ENCODE measurements at places on chromosomes 5 and 9. TPM values are rescaled to one million over a fixed set of nuclear protein-coding genes. Genes with fewer than 3 reads are reported as not detected.

The FOXI1 gene
- not detected for total RNA-seq

The ANKHD1 gene
- total RNA-seq, result 133 TPM

The C9orf50 gene
- total RNA-seq, result not detected

The C5orf52 gene
- total RNA-seq, result not detected

The CSF1R gene
- total RNA-seq, result 78.2 TPM

DNA sequence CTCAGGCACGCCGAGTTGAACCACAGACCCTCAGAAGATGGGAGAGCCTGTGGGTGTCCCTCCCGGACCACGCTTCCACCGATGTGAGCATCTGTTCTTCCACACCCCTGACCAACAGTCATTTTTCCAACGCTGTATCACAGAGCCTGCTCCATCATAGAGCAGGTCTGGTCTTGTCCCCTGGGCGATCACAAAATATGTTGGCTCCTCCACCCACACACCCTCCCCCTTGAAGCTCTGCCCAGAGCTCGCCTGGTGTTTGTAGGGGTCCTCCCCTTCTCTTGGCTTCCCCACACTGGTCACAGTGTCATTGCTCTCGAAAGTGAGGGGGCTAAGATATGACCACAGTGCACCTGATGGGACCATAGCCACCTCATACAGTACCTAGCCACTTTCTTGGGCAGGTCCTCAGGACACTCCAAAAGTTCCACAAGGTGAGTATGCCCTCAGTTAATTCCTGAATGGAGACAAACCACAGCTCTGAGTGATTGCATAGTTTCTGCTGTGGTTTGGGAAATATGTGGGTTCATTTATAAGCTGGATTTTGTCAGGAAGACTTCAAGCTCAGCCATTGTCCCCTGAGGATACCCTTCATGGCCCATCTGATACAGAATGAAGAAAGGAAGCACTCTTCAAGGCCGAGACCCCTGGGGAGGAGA is 3.5 kb upstream of the ZNF618 start:
- H3K4me1 ChIP-seq, result peaks cover 9% of the 10 kb centered on the region
- DNase-seq, result no peak
- H3K27ac ChIP-seq, result no peak overlapping the region
- H3K27me3 ChIP-seq, result no peaks in the 10 kb centered on the region
- H3K4me3 ChIP-seq, result no peak overlapping the region

- DNase-seq, result no peak
- no peaks in the 10 kb centered on the region for H3K4me1 ChIP-seq
- no peaks in the 10 kb centered on the region for H3K27me3 ChIP-seq
Observed at GRCh38 chr5:40514976-40515375, 164.7 kb upstream of the PTGER4 start.

DNA sequence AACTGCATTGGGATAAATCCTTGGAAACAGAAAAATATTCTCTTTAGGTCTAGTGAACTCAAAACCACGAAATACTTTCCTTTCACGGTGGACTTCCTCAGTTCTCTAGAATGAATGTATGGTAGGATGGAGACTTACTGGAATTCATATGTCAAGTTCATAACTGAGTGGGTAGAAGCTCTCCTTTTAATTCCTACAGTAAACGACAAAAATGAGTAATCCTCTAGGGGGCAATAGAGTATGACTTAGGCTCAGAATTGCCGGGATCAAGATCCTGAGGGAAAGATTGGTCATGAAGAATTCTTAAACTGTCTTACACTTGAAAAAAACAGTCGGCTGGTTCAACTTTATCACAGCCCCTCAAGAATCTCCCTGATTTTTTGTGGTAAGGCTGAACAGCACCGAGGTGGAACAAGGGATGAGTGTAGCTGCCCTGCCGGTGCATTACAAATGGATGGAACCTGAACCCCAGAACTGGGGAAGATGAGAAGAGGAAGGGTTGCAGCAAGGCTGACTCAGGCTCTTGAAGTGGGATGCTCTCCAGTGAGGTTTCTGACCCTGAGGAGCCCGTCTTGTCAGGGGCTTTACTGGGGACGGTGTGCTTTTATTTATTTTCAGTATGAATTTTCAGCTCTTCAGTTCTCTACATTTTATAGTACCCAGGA is 14.0 kb upstream of the LOX start:
- no peaks in the 10 kb centered on the region for H3K4me1 ChIP-seq
- H3K36me3 ChIP-seq, result no peaks in the 10 kb centered on the region
- no peak overlapping the region for H3K27ac ChIP-seq
- H3K4me3 ChIP-seq, result no peak overlapping the region

DNA sequence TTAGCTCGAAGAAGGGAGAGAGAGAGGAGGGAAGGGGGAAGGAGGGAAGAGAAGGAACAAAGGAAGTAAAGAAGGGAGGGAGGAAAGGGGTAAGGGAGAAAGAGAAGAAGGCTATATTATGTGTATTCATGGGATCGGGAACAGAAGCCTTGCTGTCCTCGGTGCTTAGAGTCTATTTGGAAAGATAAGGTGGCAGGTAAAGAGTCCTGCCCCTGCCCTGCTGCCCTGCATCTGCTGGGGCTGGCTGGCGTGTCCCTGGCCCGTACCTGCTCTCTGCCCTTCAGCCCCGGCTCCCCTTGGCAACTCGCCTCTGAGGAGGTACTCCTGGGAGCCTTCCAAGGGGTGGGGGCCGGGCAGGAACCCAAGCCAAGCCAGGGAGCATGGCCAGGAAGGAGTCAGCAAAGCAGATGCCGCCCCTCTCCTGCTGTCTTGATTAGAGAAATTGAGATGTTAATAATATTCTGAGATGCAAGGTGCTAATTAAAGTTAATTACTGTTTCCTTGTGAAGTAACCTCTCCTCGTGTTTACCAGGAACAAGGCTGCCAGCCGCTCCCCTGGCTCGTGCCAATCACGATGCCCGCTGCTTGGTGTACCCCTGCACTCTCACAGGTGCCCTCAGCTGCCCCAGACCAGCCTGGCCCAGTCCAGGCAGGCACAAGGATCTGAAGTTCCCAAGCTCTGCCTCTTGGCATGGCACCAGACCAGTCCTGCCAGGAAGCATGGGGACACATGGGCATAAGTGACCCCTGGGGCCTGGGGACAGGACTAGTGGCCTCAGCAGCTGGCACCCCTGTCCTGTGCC is 36.6 kb downstream of the PCDH1 start:
- DNase-seq, result peak; percentile 77
- no peaks in the 10 kb centered on the region for H3K36me3 ChIP-seq
- H3K27ac ChIP-seq, result peak overlapping the region; percentile 75
- H3K27me3 ChIP-seq, result no peaks in the 10 kb centered on the region
- H3K4me1 ChIP-seq, result peaks cover 67% of the 10 kb centered on the region

DNA sequence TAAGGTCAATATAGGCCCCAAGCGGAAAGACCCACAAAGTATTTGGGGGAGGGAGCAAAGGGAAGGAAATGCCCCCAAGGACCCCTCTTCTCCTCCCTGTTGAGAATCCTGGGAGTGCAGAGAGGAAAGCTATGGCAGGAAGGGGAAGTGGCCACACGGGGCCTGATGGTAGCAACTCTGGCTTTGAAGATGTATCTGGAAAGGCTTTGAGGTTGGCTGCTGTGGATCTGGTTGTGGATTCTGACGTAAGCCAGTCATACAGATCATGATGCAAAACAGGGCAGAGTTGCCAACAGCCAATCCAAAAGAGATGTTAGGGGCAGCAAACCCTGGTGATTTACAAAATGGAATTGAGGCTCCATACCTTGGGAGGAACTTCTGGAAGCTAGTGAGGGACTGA is 108.8 kb downstream of the PRKACG start:
- no peak overlapping the region for H3K27ac ChIP-seq
- H3K4me3 ChIP-seq, result no peak overlapping the region
- no peaks in the 10 kb centered on the region for H3K27me3 ChIP-seq
- no peak for DNase-seq

DNA sequence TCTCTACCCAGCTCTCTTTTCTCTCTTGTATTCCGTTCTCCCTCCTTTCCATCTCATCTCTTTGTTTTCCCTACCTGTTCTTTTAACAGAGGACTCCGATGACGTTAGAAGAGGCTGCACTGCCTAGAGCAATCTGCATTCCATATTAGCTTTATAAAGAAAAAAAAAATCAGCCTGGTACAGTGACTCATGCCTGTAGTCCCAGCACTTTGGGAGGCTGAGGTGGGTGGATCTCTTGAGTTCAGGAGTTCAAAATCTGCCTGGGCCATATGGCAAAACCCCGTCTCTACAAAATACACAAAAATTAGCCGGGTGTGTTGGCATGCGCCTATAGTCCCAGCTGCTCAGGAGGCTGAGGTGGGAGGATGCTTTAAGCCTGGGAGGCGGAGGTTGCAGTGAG is 49.0 kb downstream of the DAPK1 start:
- peaks cover 9% of the 10 kb centered on the region for H3K36me3 ChIP-seq
- H3K4me3 ChIP-seq, result no peak overlapping the region
- no peak overlapping the region for H3K27ac ChIP-seq
- no peaks in the 10 kb centered on the region for H3K27me3 ChIP-seq

DNA sequence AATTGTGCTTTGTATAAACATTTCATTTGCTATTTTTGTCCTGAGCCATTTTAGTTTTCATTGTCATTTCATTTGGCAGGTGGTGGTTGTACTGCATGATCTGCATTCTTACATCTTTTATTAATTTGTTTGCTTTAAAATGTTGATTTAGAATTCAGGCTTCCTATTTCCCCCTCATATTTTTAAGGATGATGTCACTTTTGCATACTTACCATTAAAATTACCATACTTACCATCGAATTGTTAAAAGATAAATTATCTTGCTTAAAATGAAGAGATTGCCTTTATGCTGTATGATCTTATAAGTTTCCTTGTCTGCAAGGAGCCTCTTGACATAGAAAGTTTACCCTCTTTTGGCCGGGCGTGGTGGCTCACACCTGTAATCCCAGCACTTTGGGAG is 31.1 kb downstream of the DIMT1 start:
- H3K4me3 ChIP-seq, result no peak overlapping the region
- peaks cover 48% of the 10 kb centered on the region for H3K36me3 ChIP-seq
- H3K4me1 ChIP-seq, result no peaks in the 10 kb centered on the region
- no peak for DNase-seq
- no peak overlapping the region for H3K27ac ChIP-seq
- H3K27me3 ChIP-seq, result no peaks in the 10 kb centered on the region

Data from lower lobe of right lung (tissue), 2 donors.